OCI-LY7 (cell line): ENCODE measurements at places on chromosomes 2 and 18. TPM values are rescaled to one million over a fixed set of nuclear protein-coding genes. Genes with fewer than 3 reads are reported as not detected.

CYS1 gene
- 0.17 and 0.68 TPM in 2 replicates for total RNA-seq

LONRF2 gene
- total RNA-seq, result not detected in 2 replicates

DNA sequence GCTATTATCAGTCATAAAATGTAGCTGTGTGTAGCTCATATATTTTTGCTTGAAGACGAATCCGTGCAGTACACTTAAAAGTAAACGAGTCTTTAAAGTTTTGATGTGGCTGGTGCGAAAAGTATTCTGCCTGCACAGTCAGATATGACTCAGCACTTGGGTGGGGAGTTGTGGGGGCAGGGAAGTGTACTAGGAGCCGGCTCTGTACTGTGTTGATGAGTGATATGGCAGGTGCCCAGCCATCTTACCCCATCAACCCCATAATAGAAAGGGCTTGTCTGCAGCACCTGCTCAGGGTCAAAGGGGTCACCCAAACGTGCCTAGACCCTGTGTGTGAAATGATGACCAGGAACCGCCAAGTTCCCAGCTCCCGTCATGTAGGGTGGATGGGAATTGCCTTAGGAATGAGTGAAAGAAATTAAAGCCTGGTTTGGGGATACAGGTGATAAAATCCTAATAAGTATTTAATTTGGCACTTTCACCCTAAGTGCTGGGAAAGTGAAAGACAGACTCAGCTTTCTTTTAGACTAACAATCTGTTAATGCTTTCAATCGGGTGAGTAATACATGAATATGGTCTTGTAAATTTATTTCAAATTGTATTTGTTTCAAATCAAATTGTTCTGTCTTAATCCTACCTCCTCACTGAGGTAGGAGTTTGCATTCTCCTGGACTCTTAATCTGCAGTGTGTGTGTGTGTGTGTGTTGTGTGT, 48.0 kb downstream of the BCL2L11 start:
- peak; percentile 12 for DNase-seq

- no peak for DNase-seq
These were observed 272.9 kb downstream of the IRS1 start for GRCh38 chr2:226526716-226527115.

- DNase-seq, result no peak
These were observed 12.8 kb upstream of the GALNT5 start for GRCh38 chr2:157244691-157245090.

GRCh38 chr18:55334875-55335274, 253.1 kb downstream of the TCF4 start:
- DNase-seq, result no peak

DNA sequence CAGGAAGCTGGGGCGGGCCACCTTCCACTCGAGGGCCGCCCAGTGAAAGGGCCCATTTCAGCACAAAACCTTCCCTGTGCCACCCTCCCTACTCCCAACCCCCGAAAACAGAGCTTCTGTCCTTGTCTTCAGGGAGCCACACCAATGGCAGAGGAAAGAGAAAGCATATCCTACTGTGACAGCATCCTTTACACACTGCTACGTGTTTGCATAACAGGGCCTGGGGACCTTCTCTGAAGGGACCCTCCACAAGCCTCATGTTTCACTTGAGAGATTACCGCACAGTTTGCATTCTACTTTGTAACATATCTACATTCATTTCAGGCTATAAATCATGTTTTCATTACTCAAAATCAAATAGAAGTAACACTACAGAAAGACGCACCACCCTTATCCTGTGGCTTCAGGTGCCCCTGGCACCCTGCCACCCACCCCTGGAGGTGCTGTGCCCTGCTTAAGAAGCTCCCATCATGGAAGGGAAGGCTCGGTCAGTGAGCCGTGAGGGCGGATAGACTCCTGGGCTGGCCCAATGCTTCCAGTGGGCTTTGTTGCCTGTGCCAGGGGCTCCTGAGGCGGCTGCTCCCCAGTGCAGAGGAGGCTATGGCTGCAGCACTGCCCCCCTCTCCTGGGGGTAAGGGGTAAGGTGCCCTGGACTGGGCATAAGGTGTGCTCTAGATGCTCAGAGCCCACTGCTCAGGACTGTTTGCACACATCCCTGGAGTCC, 52.0 kb downstream of the EIPR1 start:
- DNase-seq, result no peak
